H1 (cell line): ENCODE measurements at places on chromosomes 2 and 18.

DNA sequence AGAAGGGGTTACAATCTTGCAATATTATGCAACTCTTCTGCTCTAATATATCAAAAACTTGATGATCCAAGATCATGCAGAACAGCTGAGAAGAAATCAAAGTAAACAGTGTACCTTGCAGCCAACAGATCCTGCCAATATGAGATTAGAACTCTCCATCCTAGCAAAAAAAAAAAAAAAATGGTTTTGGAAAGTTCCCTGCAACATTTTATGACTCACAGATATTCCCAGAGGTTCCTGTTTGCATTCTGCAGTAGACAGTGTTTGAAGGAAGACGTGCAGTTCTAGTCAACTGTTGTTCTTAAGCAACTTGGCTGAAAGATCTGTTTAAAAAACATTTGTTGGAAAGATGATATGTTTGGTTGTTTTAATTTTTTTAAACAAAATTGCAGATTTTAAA, 103.6 kb upstream of the WDR75 start:
- no peak overlapping the region for H3K4me3 ChIP-seq
- H3K27ac ChIP-seq = no peak overlapping the region
- H3K4me1 ChIP-seq = no peaks in the 10 kb centered on the region
- H3K27me3 ChIP-seq = no peaks in the 10 kb centered on the region
- no peaks in the 10 kb centered on the region for H3K36me3 ChIP-seq

DNA sequence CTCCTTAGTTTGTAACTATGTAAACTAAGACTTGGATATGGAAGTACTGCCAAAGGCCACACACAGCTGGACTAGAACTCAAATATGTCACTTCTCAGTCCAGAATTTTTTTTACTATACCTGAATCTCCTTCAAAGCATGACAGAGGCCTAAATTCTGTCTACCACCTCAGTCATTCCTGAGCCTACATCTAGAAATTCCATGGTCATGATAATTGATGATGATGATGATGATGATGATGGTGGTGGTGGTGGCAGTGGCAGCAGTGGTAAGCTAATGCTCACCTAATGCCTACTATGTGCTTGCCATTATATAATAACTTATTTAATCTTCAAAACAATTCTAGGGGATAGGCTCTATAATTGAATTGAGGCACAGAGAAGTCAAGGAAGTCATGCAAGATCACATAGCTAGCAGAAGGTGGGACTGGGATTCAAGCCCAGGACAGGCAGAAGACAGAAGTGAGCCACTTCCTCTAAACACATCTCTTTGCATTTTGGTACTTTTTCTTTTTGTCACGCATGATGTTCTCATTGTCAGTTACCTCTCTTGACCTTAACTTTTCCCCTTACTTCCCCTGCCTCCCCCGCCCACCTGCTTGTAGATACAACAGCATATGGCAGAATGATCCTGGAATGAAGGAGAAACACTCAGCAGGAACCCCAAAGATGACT, 539.3 kb downstream of the TNS1 start:
- no peak overlapping the region for H3K27ac ChIP-seq
- H3K27me3 ChIP-seq = no peaks in the 10 kb centered on the region
- no peak for DNase-seq
- no peak overlapping the region for H3K4me3 ChIP-seq

- no peaks in the 10 kb centered on the region for H3K27me3 ChIP-seq
- no peak overlapping the region for H3K4me3 ChIP-seq
- DNase-seq = no peak
Measured at GRCh38 chr18:58054041-58054781, 10.2 kb downstream of the NEDD4L start.

DNA sequence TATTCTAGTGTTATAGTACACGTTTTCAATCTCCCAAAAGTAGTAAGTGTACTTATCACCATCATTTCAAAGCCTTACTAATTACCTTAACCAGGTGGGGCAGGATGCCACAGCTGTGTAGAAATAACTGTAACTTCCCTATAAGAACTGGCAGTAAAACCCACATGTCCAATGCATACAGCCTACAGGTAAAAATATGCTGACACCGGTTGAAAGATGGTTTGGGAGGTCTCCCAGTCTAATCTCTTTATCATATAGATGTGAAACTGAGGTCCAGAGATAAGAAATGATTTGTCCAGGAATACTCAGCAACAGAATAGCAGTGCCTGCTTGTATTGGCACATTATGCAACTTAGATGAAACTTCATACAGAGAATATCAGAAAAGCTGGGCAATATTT, 322.9 kb downstream of the BCL11A start:
- no peak overlapping the region for H3K4me3 ChIP-seq
- DNase-seq = no peak
- H3K27ac ChIP-seq = no peak overlapping the region
- no peaks in the 10 kb centered on the region for H3K36me3 ChIP-seq
- no peaks in the 10 kb centered on the region for H3K27me3 ChIP-seq

DNA sequence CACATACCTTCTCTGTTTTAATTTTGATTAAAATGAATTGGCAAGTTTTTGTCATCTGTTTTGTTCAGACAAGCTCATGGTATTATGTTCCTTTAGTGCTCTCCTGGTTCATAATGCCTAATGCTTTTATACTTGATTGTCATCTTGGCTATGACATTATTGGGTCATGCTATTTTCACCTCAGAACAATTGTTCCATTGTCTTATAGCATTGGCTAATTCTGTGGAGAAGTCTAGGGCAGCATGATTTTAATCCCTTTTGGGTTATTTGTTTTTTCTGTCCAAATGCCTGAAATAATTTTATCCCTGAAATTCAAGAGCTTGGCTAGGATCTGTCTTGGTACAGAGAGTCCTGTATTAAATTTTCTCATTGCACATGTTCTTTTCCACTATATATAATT, 83.8 kb upstream of the CCDC85A start:
- H3K4me1 ChIP-seq = peaks cover 6% of the 10 kb centered on the region
- no peaks in the 10 kb centered on the region for H3K36me3 ChIP-seq
- no peaks in the 10 kb centered on the region for H3K27me3 ChIP-seq
- no peak for DNase-seq
- H3K4me3 ChIP-seq = no peak overlapping the region
- H3K27ac ChIP-seq = no peak overlapping the region

GRCh38 chr18:44826418-44827259, 146.0 kb downstream of the SETBP1 start:
- no peaks in the 10 kb centered on the region for H3K36me3 ChIP-seq
- no peak for DNase-seq
- H3K27me3 ChIP-seq = no peaks in the 10 kb centered on the region
- no peak overlapping the region; the same call in 1 of the 2 replicates for H3K4me3 ChIP-seq
- H3K4me1 ChIP-seq = 0 out of 2 replicates have a peak, but pooled peaks cover 4% of the 10 kb centered on the region
- no peak overlapping the region for H3K27ac ChIP-seq

- H3K4me3 ChIP-seq = no peak overlapping the region
- DNase-seq = no peak
- no peaks in the 10 kb centered on the region for H3K36me3 ChIP-seq
- no peaks in the 10 kb centered on the region; the same call in 1 of the 2 replicates for H3K4me1 ChIP-seq
- H3K27ac ChIP-seq = no peak overlapping the region
Measured at GRCh38 chr2:201654616-201655384, 11.5 kb upstream of the TMEM237 start.

GRCh38 chr2:36433311-36434217, 78.0 kb downstream of the CRIM1 start:
- no peaks in the 10 kb centered on the region for H3K36me3 ChIP-seq
- DNase-seq = no peak
- H3K4me3 ChIP-seq = no peak overlapping the region
- no peak overlapping the region for H3K27ac ChIP-seq
- no peaks in the 10 kb centered on the region for H3K27me3 ChIP-seq
- H3K4me1 ChIP-seq = peaks cover 3% of the 10 kb centered on the region; the same call in 1 of the 2 replicates

GRCh38 chr2:215888680-215889079, 124.7 kb downstream of the MREG start:
- H3K27me3 ChIP-seq = no peaks in the 10 kb centered on the region
- H3K36me3 ChIP-seq = no peaks in the 10 kb centered on the region
- no peak for DNase-seq
- H3K4me1 ChIP-seq = no peaks in the 10 kb centered on the region
- no peak overlapping the region for H3K27ac ChIP-seq
- no peak overlapping the region for H3K4me3 ChIP-seq

DNA sequence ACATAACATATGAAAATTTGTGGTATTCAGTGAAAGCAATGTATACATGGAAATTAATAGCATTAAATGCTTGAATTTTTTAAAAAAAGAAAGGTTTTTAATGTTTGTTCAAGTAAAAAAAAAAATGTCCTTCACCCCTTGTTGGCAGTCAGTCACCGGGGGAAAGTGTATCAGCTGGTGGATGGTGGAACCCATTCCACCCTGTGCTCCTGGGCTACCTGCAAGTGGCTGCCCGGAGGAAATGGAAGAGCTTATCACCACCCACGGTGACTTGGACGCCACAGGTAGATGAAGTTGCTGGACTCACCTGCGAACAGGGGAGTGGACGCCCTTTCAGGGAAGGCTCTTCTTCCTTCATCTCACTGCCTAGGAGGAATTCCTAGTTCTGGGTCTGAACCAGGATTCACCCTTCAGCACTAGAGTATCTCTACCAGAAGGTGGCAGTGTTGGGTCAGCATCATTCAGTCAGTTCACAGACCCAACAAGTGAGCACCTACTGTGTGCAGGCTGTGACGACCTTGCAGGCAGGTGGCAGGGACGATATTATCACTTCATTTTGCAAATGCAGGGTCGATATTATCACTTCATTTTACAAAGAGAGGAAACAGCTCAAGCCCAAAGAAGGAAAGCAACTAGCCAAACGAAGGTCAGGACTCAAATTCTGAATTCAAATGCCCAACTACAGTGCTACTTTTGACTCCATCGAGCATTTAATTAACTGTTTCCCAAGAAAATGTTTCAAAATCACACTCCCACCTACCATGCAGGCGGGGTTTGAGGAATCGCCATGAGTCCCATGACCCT, 35.8 kb downstream of the CIB4 start:
- H3K27me3 ChIP-seq = no peaks in the 10 kb centered on the region
- H3K27ac ChIP-seq = no peak overlapping the region
- no peak overlapping the region for H3K4me3 ChIP-seq
- H3K36me3 ChIP-seq = no peaks in the 10 kb centered on the region
- H3K4me1 ChIP-seq = no peaks in the 10 kb centered on the region

- H3K4me3 ChIP-seq = no peak overlapping the region
- no peaks in the 10 kb centered on the region for H3K4me1 ChIP-seq
- H3K27me3 ChIP-seq = no peaks in the 10 kb centered on the region
- no peaks in the 10 kb centered on the region for H3K36me3 ChIP-seq
Measured at GRCh38 chr2:176364273-176364977, 95.2 kb downstream of the MTX2 start.

DNA sequence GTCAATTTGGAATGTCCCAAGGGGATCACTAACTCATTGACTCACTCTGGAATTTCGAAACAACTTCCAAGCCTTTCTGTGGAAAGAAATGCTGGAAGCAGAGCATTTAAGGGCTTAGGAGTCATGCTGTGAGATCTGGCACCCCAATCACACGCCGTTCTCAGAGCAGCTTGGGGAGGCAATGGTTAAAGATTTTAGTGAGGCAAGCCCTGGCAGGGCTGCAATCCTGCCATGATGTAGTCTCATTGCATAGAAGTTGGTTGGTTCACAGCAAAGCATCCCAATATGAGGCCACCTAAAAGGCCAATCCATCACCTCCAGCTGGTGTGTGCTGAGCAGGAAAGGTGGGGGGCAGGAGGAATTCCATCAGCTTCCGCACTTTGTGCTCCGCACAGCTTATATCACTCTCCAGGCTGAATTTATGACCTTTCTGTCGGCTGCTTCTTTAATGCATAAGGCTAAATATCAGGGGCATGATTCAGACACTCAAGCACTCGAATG, 1043.9 kb upstream of the POU3F3 start:
- H3K36me3 ChIP-seq = no peaks in the 10 kb centered on the region
- H3K27ac ChIP-seq = no peak overlapping the region
- no peaks in the 10 kb centered on the region for H3K27me3 ChIP-seq
- no peak overlapping the region for H3K4me3 ChIP-seq
- peaks cover 8% of the 10 kb centered on the region; the same call in 1 of the 2 replicates for H3K4me1 ChIP-seq
- no peak for DNase-seq

DNA sequence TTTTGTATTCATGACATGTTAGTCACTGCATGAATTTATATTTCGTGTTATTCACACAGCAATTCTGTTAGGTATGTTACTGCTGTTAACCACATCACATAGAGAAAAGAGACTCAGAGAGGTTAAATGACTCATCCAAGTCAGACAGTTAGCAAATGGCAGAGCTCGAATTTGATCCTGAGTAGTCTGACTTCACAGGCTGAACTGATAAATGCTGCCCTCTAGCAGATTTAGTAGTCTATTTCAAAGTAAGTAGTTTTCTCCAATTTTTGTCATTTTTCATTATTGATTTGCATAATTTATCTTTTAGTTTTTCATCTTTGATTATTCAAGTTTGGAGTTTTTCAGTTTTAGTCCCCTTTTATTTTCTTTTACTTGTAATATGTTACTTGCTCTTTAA, 58.3 kb downstream of the WDR7 start:
- no peaks in the 10 kb centered on the region for H3K4me1 ChIP-seq
- no peak overlapping the region for H3K4me3 ChIP-seq
- peak; percentile 9 for DNase-seq
- no peak overlapping the region for H3K27ac ChIP-seq

- H3K27ac ChIP-seq = no peak overlapping the region
- no peak for DNase-seq
- no peaks in the 10 kb centered on the region for H3K27me3 ChIP-seq
- no peaks in the 10 kb centered on the region for H3K36me3 ChIP-seq
- H3K4me3 ChIP-seq = no peak overlapping the region
Measured at GRCh38 chr2:157254041-157254440, 3.5 kb upstream of the GALNT5 start.

- H3K27me3 ChIP-seq = no peaks in the 10 kb centered on the region
- H3K27ac ChIP-seq = no peak overlapping the region
- H3K4me3 ChIP-seq = no peak overlapping the region
- DNase-seq = no peak
- H3K36me3 ChIP-seq = no peaks in the 10 kb centered on the region
Measured at GRCh38 chr18:36692921-36693332, 135.9 kb downstream of the TPGS2 start.

DNA sequence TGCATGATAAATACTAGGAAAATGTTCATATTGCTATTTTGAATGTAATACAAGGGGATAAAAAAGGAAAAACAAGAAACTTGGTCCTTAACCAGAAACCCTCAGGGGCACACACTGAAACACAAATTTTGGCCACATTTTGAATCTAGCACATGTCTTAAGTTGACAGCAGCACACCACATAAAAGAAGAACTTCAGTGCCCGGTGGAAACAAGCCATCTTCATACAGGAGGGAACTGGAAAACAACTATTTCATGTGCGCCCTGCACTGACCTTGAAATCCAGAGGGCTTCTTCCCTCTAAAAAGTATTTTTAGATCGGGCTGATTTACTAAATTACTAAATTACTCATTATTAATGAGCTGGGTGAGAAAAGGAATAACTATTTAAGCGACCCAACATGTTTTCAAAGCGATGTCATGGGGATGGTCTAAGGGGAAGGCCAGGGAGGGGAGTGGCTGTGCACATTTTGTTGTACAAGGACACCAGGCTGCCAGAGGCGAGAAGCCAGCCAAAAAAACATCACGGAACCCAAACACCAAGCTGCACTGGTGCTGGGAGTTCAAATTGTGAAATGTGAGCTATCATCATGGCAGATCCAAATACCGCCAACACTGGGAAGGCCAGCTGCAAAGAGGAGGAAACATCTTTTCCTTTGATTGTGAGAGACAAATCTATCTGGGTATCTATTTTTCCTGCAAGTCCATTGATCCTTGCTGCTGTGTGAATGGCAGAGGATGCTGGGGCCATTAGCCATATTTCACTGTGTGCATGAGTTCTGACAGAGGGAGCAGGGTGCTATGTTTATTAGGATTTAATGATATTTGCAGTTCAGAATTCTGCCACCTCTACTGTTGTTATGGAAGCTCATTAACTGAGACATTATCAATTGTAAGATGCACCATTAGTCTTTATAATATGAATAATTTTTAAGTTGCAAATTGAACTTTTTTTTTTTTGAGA, 150.7 kb upstream of the LMAN1 start:
- no peak overlapping the region for H3K27ac ChIP-seq
- no peaks in the 10 kb centered on the region for H3K27me3 ChIP-seq
- no peaks in the 10 kb centered on the region for H3K4me1 ChIP-seq
- DNase-seq = no peak
